ENCODE measurements at places on chromosomes 11 and 22.

- DNase-seq: no peak
Measured at GRCh38 chr11:70242885-70243284, 27.6 kb upstream of the PPFIA1 start.

- no peak for DNase-seq
Measured at GRCh38 chr11:11535611-11536010, 86.2 kb downstream of the GALNT18 start.

- no peak for DNase-seq
Measured at GRCh38 chr11:6303661-6304060, 16.6 kb downstream of the CAVIN3 start.

DNA sequence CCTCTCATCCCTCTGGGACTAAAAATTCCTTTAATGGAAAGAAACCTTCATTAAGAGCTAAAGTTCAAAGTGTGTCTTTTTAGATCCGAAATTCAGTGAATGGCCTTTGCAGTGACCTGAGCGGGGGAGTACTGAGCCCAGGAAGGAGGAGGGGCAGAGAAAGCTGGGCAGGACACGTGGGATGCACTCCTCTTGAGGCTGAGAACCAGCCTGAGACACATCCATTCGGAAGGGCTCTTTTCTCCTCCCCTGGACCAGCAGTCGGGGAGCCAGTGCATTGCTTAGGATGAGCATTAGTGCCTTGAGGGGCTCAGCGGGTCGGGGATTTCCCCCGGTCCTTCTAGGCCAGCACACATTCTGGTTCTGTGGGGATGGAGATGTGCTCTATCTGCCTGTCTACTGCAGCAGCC is 258.9 kb upstream of the B3GAT1 start:
- DNase-seq: no peak

GRCh38 chr11:57358543-57358961 is 20.4 kb downstream of the P2RX3 start:
- no peak for DNase-seq

GRCh38 chr22:19174106-19175025 is 4.2 kb downstream of the SLC25A1 start:
- no peak for DNase-seq

Measured in cortex of kidney (tissue), 1 donor.